ENCODE measurements at places on chromosomes 5 and 9.

DNA sequence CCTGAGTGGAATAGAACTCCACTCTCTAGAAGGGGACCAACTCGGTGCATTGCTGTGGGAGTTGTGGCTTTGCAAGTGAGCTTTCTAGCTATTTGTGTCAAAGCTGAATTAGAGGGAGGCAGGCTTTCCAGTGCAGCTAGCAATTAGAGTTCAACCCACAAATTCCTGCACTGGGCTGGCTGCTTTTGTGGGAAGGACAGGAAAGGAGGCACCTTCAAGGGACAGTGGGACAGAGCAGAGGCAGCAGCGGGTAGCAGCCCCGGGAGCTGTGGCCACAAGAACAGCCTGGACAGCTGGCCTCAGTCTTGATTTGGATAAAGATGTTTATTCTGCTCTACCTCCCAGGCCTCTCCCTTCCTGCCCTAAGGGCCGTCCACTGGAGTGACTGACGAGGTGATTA, 83.7 kb upstream of the SLIT3 start:
- no peak for DNase-seq

DNA sequence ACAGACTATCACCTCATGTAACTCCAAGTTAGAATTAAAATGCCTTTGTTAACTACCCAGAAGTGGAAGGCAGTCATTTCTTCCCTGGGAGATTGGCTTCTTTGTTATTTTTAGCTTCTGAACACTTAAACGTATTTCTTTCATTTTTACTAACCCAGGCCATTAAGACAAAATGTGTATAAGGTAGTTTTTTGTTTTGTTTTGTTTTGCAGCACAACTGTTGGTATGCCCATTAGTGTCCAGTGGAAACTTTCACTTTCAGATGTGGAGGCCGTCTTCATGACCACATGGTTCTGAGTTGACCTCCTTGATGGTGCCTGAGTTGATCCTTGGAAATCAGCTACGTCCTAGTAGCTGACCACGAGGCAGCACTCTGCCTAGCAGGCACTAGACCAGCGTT, 264.6 kb upstream of the ZNF608 start:
- DNase-seq = no peak

DNA sequence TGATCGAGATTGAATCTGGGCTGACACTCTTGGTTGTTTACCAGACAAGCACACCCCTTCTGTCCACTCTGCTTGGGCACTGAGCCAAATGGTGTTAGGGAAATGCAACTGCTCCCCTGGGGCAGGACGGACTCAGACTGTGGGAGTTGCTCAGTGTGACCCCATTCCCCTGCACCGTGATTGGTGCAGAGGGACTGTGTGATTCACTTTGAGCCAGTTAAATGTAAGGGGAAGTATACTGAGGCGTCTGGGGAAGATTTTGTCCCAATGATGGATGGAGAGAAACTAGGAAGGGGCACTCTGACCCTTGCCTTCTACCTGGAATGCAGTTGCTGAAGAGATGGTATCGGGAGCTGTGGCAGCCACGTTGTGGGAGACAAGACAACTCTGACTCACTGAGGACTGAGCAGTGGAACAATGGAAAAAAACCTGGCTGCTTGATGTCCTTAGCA, 196.0 kb upstream of the ANKRD55 start:
- DNase-seq = no peak

DNA sequence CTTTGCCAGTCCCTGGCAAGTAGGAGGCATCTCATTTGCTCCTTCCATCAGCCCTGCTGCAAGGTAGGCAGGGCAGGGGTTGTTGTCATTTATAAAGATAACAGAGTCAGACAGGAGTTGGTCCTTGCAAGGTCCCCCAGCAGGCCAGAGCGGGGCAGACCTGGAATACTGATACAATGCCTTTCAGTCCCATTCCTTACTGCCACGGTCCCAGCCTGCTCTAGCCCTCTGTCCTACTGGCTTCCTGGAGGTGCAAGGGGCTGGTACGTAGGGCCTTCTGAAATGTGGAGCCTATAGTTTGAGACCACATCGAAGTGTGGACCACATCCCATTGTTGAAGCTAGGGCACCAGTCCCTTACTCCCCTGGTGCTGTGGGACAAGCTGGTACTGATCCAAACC, 42.8 kb upstream of the PITX1 start:
- DNase-seq = no peak

GRCh38 chr9:5790923-5791322, 42.0 kb downstream of the ERMP1 start:
- no peak for DNase-seq

DNA sequence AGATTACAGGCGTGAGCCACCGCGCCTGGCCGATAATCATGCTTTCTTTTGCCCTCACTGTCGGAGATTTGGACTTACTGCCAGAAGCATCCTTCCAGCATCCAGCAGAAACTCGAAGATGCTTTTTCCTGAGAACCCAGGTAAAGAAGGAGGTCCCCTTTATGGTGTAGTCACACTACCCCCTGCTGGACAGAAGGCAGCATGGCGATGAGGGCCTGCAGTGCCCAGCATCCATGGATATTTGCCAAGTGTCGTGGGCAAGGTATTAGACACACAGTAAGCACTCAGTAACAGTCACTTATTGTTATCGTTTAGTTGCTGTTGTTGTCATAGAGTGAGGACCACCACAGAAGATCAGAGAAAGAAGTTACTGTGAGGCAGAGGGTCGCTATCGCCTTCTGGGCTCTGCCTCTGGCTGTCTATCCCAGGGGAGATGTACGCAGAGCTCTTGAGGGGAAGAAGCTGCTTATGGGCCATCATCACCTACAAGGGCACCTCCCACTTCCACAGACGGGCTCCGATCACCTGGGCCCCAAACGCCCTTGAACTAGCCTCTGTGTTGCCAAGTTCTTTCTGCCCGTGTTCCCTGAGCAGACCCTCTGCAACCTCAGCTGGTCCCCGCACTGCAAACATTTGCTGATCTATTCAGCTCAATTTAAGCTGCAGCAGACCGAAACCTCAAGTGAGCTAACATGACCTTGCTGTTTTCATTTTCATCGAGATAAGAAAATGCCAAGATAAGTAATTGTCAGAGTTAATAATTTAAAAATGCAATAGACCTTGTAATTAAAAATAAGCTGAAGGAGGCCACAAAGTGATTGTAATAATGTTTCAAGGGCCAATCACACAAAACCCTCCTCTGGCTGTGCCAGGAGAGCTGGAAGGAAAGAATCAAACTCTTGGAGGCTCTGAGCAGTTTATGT, 23.9 kb downstream of the C5orf15 start:
- DNase-seq = peak; percentile 60

- no peak for DNase-seq
Observed at GRCh38 chr9:131411719-131412681, 18.1 kb downstream of the PRRC2B start.
